ENCODE measurements at places on chromosomes 5 and 9.

- no peak for DNase-seq
Observed at GRCh38 chr5:19676895-19677294, 311.1 kb downstream of the CDH18 start.

DNA sequence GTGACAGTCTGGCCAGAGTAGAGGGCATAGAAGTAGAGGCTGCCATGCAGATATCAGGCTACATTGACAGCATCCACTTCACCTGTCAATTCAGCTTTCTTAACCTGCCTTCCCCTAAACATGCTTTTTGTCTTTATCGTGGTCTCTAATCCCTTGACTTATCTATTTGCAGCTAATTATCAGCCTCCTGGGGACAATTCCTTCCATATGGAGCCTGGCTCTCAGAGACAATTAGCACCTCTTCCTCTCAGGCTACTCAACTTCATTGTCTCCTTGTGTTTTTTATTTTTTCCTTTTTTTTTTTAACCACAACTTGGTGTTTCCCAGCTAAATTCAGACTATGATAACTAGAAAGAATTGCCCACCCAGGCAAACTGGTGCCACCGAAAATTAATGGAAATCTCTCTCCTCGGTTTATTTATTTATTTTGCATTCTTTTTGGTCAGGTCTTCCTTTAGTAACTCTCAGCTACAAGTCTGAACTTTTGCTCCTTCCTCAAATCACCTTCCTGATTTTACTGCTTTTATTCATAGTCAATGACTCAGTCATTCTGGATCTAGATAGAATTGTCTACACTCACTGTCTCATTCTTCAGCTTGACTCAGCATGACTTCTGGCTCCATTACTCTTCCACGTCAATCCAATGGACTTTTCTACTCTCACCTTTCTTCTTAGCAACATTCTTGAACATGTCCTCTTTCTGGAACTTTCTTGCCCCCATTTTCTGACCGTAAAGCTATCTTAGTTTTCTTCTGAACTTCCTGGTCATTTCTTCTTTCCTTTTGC, 63.0 kb upstream of the BASP1 start:
- peak; percentile 29 for DNase-seq

- DNase-seq: no peak
Observed at GRCh38 chr5:170471551-170472178, 32.2 kb upstream of the KCNIP1 start.

DNA sequence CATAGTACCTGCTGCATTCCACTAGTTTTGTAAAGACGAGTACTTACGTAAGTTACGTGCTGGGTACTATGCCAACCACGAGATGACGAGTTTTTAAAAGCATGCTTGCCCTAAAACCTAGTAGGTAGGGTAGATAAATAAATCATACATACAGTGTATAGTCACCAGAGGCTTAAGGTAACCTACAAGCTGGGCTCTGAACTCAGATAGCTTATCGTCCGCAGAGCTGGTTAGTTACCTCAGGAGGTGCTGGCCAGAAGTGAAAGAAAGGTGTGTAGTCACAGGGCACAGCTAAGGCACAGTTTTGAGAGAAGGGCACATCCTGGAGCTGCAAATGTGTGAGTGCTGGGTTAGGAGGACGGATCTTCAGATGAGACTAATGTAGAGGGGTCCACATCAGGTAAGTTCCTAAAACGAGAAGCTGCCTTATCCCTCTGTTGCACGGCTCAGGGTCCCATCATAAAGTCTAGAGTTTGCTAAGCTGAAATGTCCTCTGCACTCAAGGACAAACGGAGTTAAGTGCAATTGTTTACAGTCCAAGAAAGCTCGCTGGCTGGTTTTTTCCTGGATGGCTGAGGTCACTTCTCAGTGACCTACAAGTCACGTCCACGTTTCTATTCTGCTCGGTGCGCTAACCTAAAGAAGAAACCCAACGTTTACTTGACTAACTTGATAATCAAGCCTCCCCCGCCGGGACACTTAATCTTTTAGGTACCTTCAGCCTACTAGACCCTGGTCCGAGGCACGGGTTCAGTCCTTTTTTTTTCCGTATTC, 1.1 kb upstream of the SNX24 start:
- DNase-seq: no peak

DNA sequence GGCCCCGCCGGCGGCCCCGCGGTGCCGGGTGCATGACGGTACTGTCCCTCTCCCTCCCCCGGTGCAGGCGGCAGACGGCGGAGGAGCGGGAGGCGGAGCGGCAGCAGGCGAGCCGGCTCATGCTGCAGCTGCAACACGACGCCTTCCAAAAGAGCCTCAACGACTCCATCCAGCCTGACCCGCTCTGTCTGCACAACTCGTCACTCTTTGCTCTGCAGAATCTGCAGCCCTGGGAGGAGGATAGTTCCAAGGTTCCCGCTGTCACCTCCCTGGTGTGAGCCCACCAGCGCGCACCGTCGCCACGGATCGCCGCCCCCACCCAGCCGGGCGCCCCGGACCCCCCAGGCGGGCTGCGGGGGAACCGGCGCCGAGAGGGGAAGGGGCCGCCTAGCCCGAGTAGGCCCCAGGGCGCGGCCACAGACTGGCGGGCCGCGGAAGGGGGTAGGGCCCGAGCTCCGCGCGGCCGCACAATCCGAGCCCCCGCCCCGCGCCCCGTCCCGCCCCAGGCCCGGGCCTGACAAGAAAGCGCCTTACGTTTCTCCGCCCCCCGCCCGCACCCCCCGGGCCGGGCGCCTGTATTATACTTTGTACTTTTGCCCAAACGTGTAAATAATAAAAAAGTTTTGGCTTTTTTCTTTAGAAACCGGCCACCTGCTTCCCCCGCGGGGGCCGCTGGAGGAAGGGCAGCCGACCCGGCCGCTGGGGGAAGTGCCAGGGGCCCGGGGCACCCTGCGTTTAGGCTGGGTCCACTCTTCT, 2.5 kb downstream of the TLX3 start:
- DNase-seq: no peak

DNA sequence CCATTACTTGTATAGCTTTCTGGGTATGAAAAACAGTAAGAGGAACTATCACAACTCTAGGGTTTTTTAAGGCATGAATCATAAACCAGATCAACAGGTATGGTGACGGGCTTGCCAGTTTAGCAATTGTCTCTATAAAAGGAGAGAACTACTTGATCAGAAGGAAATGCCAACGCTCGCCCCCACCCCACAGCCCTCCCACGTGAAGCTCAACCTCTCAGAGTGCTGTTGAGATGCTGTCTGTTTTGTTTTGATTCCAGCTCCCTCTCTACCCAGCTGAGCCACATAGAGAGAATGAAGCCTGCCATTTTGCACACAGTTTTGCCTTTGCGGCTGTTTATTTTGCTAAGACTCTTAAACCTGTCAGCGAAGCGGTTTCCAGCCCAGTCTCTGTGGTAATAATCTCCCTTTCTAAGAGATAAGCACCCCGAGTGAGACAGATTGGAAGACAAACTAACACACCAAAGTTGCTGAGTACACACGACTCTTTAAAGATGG, 257.9 kb upstream of the ANKRD55 start:
- no peak for DNase-seq
